Mesenteric fat pad (tissue), 1 donor: ENCODE measurements at places on chromosomes 7 and 10. TPM values are rescaled to one million over a fixed set of nuclear protein-coding genes. Genes with fewer than 3 reads are reported as not detected.

The CFAP46 gene
- total RNA-seq, result not detected

The CYP3A5 gene
- total RNA-seq, result 96.8 TPM

The WDFY4 gene
- 10.1 TPM for total RNA-seq

The GPER1 gene
- total RNA-seq, result 8.1 TPM

The ABI1 gene
- total RNA-seq, result 42.6 TPM

The RAPGEF5 gene
- 55.2 TPM for total RNA-seq

The PILRA gene
- total RNA-seq, result 14.5 TPM

The CLDN4 gene
- 0.71 TPM for total RNA-seq

The SSBP1 gene
- total RNA-seq, result 80.2 TPM

The NOS3 gene
- total RNA-seq, result 57.1 TPM

The C10orf53 gene
- total RNA-seq, result not detected

The FAM180A gene
- total RNA-seq, result 4.8 TPM

The MYOF gene
- 87.8 TPM for total RNA-seq

The DDC gene
- 1.0 TPM for total RNA-seq

The ADCYAP1R1 gene
- 2.5 TPM for total RNA-seq

The RBP4 gene
- 977 TPM for total RNA-seq

The MGAM2 gene
- 1.2 TPM for total RNA-seq

The NEBL gene
- 0.80 TPM for total RNA-seq

The CNNM1 gene
- total RNA-seq, result 0.61 TPM

The INSYN2A gene
- total RNA-seq, result not detected

The ANKRD2 gene
- not detected for total RNA-seq

The GIMAP2 gene
- total RNA-seq, result 12.5 TPM

The NKX6-2 gene
- total RNA-seq, result not detected

The HOXA10 gene
- total RNA-seq, result 19.7 TPM
